Pancreas (tissue), 10 donors: ENCODE measurements at places on chromosomes 7 and 10. TPM values are rescaled to one million over a fixed set of nuclear protein-coding genes. Genes with fewer than 3 reads are reported as not detected.

The IRF5 gene
- 8.1 TPM for polyA plus RNA-seq

The SPOCK2 gene
- polyA plus RNA-seq = 1.8 TPM

The EVX1 gene
- 0.05 TPM for polyA plus RNA-seq

The CXCL12 gene
- polyA plus RNA-seq = 35.9 TPM

The CALML5 gene
- not detected for polyA plus RNA-seq

The EPHB6 gene
- polyA plus RNA-seq = 165 TPM

The YKT6 gene
- 27.7 TPM for polyA plus RNA-seq
